ENCODE measurements at places on chromosomes 6 and 20.

DNA sequence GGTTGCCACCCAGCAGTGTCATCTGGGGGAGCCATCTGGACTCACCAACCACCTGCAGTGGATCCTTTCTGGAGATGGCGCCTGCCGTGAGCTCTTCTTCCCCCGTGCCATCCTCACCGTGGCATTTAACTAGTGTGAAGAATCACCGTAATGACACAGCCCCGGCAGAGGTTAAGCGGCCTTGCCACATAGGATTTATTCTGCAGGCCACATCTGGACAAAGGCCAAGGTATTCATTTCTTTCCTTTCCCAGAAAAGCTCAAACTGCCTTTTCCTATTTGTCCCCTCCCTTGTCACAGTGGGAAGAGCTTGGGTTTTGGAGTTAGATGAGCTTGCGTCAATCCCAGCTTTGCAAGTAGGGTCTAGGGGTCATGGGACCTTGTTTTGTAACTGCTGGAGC lies 88.4 kb downstream of the PXDC1 start:
- no peak for DNase-seq

- DNase-seq, result no peak
These were observed 59.5 kb upstream of the RSPO3 start for GRCh38 chr6:127058936-127059335.

DNA sequence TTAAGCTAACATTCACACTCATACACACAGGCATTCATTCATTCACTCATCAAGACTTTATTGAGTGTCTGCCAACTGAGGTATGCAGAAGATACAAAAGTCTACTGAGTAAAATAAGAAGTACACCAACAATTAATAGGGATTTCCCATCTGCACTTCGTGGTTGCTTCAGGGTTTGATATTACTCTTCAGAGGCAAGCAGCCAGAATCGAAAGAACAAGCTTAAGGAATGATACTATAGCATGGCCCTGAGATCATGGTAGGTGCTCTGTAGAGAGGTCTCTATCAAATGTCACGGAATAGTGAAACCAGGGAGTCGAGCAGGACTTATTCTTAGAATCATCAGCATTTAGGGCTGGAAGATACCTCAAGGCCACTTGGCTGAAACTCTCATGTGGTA lies 135.4 kb downstream of the NRN1 start:
- DNase-seq, result no peak

GRCh38 chr6:73139681-73140383 lies 85.5 kb downstream of the KHDC1L start:
- no peak for DNase-seq

GRCh38 chr6:148192310-148192709 lies 150.3 kb upstream of the SASH1 start:
- DNase-seq, result no peak

- DNase-seq, result no peak
These were observed 18.2 kb upstream of the OCSTAMP start for GRCh38 chr20:46568570-46569129.

DNA sequence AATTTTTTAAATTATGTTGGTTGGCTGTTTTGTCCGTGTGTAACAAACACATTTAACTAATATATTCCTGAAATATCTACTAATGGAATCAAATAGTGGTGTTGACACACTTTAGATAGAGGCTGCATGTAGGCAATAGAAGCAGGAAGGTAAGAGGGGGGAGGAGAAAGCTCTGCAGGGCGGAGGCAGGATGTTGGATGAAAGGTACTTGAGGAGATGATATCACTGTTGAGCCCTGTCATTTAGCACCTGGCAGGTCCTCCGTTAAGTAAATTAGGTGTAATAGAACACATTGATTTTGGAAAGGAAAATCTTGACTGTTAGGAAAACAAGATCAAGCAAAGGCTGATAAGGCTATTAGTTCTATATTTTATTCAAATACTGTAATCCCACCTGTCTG lies 618.7 kb downstream of the PKHD1 start:
- no peak for DNase-seq
